Tongue (tissue), 3 donors: ENCODE measurements at places on chromosomes 7 and 10.

DNA sequence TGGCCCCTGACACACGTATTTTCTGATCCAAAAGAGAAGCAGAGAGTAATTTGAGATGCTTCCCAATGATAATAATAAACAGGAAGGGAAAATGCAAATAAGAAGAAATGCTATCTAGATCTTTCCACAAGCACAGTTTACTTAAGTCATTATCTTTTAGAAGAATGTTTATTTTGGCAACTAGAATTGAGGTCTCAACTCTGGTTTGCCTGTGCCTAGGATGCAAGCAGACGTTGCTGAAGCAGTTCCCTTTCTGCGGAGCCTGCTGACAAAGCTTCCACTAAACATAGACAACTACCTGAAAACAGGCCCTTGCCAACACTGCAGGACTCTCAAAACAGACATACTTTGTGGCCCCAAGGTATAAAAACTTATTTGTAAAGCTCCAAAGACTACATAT lies 315.8 kb upstream of the POM121L12 start:
- DNase-seq: no peak

GRCh38 chr7:50317221-50317678 lies 12.7 kb downstream of the IKZF1 start:
- DNase-seq: no peak

- DNase-seq: no peak
Observed at GRCh38 chr10:77679217-77679616, 41.6 kb upstream of the KCNMA1 start.

DNA sequence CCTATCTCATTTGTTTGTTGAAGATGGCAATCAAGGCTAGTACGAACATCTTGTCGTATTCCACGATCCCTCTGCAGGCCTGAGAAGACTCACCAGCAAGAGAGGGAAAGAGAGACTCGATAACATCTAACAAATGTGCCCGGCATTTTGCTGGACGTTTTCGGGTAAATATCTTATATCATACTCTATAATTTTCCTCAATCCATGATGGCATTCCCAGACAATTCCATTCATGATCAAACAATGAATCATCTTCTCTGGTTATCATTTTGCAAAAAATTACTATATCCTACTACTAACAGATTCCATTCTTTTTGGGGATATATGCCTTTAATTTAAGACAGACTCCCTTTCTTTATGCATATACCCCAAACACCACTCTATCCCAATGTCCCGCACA lies 118.1 kb downstream of the TYW1B start:
- DNase-seq: no peak

DNA sequence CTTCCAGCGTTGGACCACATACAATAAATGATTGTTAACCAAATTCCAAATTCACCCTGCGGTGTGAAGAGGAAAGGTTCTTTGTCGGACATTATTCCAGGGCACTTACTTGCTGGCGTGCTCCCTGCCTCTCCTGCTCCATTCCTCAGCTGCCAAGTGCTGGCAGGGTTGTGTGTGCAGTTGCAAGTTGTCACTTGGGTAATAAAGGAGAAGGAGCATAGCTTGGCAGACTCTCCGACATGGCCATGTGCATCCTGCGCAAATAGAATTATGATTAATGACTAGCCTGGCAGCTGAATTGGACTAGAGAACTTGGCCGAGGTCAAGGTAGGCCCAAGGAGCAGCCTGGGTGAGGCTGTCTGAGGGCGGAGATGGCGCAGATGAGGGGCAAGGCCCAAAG lies 92.3 kb upstream of the ELMO1 start:
- peak; percentile 59 for DNase-seq

- DNase-seq: peak; percentile 55
Observed at GRCh38 chr7:140923358-140924006, 1.2 kb downstream of the BRAF start.

DNA sequence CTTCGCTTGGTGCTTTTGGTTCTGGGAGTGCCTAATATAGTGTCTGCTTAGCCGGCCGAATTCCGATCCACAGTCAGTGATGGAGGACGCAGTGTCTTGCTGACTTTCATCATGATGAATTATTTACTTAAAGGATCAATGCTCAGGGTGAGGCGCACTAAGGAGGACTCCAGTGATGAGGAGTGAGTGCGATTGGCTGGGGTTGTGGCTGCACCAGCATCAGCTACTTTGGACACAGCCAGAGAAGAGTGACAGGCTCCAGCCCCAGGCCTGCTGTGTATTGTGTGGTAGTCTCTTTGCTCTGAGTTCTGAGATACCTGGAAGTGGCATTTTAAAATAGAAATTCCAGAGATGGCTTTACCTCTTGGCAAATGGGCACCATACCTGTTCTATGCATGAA lies 73.3 kb upstream of the ANLN start:
- no peak for DNase-seq

GRCh38 chr10:26593896-26594295 lies 103.6 kb upstream of the PDSS1 start:
- DNase-seq: no peak

DNA sequence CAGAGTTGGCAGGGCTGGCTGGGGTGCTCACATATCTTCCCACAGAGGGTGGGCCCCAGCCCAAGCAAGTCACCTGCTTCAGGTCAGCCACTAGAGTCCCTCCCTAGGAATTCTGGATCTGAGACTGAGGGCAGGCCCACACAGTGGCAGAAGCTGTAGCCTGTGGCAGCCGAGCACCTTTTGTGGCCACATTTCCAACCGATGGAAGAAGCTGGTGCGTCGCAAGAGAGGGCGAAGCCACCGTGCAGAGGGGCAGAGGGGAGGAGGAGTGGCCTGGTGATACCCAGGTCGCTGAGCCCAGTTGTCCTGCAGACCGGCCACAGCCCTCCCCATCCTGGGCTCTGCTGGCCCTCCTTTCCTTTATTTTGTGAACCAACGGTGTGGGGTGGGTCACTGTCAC lies 5.3 kb downstream of the POLM start:
- DNase-seq: no peak
